Small intestine (tissue), 16 donors: ENCODE measurements at places on chromosomes 1 and 21.

GRCh38 chr1:39407896-39408640 lies 83.4 kb upstream of the BMP8A start:
- DNase-seq: peak; percentile 73

DNA sequence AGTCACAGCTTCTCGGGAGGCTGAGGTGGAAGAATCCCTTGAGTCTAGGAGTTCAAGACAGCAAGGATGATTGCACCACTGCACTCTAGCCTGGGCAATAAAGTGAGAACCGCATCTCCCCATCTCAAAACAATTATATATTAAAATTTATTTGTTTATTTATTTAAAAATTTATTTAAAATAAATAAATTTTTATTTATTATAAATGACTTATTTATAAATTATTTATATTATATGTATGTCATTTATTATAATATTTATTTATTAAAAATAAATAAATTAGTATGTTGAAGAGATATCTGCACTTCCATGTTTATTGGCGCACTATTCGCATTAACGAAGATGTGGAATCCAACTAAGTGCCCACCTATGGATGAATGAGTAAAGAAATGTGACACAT lies 683.2 kb upstream of the BRINP3 start:
- DNase-seq: no peak

DNA sequence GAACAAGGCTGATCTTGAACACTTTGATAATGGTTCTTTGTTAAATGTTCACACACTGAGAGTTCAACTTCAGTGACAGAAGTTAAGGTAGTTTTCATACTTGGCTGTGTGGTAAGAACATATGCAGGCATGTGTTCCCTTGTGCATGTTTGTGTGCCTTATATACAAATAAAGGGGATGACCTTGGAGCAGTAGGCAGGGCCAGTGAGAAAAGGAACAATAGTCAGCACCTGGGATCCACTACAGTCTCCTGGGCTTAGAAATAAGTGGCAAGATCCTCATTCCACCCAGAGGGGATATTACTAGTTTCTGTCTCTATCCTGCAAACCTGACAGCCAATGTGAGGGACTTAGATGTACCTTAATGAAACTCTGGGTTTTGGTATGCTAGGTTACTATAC lies 50.3 kb upstream of the DMRTA2 start:
- no peak for DNase-seq

DNA sequence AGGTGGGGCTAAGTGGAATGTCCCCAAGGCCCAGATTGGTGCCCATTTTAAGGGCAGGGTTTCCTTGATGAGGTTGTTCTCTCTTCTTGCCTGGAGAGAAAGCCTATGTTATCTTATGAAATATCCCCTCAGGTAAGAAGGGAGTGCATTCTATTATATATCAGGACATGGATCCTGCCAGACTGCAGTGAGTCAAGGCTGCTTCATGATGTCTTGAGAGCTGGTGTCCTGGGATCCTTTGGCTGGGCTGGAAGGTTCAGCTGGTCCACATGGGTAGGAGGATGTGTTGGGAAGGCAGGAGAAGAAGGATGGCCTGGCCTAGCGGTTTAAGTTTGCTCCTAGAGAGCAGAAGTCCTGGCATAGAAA lies 207.6 kb downstream of the ROR1 start:
- DNase-seq: no peak

- DNase-seq: peak; percentile 93
Measured at GRCh38 chr1:8169364-8170058, 143.4 kb upstream of the ERRFI1 start.

DNA sequence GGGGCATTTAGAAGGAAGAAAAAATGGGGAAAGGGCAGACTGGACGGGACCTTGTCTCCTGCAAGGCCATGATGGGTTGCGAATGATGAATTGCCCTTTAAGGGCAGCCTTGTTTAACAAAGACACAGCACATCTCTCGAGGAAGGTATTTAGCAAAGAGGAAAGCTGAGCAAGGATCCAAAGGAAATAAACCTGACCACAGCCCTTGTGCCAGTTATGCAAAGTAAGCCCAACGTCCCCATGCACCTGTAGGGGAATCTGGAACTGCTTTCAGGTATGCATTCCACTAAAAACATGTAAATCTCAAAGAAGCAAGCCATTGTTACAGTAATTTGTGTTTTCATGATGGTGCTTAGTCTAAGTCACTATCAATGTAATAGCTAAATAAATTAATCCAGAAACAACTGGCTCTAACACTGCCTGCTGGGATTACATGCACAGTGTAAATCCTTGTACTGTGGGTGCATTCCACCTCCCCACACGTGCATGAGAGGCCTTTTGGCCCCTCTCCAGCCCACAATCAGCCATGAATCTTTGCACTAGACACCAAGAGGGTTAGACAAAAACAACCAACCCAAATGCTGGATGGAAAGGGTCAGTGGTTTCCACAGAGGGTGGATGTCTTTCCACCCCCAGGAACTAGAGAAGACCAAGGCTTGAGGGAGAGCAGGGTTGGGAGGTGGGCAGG lies 228.8 kb upstream of the KAZN start:
- DNase-seq: no peak

- no peak for DNase-seq
Measured at GRCh38 chr1:207191061-207191460, 87.0 kb downstream of the C4BPA start.

DNA sequence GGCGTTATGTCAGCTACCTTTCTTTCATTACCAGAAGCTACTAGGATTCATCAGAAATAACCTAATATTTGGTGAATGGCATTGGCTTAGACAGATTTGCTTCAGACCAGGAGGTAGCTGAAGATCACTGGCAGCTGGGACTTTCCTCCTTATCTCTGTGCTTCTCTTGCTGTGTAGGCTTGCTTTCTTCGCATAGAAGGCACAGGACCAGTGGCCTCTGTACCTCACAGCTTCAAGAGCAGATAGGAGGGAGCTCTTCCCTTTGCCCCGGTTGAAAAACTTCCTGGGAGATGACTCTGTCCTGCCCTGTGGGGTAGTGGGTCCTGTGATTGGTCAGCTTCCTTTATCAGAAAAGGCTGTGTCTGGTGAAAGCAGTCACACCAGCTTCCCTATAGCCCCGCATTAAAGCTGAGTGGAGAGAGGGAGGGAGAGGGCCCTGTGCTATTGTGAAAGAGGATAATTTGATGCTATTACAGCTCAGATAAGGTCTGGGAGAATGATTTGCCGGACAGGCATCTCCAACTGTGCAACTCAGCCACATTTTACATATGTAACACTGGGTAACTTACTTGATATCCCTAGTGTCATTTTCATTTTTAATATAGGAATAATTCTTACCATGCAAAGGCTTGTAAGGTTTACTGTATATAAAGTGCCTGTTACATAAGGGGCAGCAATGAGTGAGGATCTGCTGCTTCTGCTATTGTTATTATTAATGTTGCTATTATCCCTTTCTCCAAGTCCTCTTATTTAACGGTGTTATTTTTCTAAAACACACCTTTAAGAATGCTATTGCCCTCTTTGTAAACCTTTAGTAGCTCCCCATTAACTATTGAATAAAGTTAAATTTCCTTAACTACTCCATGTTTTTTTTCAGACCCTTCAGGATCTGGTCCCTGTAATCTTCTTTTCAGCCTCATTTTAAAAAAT lies 31.6 kb downstream of the OSBPL9 start:
- peak; percentile 21 for DNase-seq

GRCh38 chr1:156534424-156535060 lies 34.0 kb upstream of the MEF2D start:
- DNase-seq: no peak

DNA sequence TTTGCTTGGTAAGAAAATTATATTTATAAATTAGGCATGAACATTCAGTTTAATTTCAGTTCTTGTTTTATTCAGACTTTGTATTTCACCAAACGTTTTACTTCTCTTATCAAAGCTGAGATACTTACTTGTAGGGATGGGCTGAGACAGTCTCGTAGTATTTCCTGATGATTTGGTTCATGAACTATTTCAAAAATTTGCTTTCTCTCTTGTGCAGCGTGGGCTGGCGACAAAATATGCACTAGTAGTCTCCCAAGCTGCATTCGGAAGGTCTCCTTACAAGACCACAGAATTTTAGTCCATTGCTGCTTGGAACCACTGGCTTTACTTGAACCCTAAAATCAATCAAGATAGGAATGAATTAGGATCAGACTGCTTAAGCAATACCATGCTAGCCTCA lies 91.7 kb upstream of the GNG4 start:
- no peak for DNase-seq

DNA sequence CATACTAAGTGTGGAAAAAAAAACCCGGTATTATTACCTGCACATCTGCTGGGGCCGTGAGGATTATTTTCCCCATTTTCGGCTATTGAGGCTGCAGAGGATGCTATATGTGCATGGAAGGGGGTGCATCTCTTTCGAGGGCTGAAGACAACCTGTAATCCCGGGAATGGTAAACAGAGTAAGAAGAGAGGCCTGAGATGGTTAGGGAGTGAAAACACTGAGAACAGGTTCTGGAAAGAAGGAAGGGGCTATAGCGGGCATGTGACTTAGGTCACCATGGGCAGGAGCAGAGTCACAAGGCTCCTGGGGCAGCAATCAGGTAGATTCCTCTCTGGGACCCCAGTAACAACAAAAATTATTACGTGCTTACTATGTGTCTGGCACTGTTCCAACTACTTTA lies 299.1 kb downstream of the RRAGC start:
- DNase-seq: no peak

DNA sequence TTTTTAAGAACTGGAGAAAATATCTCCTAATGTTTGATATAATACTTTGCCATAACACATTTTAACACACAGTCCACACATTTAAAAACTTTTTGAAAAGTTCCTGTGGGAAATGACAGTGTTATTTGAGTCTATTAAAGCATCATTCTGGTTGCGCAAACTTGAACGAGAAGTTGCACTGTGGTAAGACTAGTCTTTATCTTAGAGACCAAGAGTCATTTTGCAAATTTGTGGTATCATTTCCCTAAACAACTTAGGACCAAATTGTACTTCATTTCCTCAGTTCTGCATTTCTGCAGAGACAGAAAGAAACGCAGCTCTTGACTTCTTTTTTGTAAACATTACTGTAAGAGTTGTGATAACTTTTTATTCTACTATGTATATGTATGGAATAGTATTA lies at the start of gene RGS18:
TSS of gene RGS18 (plus strand) at position 282 of the 400 bp plus-strand sequence. CDS start 176 bp downstream, outside the sequence.
- no peak for DNase-seq

DNA sequence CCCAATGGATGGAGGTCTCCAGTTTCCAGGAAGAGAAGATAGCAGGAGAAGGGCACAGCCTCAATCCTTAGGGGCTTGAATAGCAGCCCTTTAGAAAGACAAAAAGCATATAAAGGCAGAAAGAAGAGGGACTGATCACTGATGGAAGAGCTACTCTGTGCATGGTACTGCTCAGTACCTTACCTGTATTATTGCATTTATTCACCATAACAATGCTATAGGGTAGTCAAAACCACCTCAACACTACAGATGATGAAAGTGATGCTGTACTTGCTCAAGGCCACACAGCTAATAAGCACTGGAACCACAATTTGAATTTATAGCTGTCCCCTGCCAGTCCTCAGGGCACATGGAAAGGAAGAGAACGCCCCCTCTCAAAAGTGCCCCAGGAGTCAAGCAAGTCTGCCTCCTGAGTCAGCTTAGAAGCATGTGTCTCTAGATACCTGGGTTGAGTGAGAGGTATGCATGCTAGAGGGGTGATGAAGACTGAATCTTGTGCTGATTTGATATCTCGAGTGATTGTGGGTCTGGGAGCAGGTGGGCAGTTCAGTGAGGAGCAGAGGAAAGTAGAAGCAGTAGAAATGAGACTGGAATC lies 13.6 kb downstream of the DDAH1 start:
- DNase-seq: no peak

- no peak for DNase-seq
Measured at GRCh38 chr1:244010703-244011123, 40.4 kb upstream of the ZBTB18 start.

DNA sequence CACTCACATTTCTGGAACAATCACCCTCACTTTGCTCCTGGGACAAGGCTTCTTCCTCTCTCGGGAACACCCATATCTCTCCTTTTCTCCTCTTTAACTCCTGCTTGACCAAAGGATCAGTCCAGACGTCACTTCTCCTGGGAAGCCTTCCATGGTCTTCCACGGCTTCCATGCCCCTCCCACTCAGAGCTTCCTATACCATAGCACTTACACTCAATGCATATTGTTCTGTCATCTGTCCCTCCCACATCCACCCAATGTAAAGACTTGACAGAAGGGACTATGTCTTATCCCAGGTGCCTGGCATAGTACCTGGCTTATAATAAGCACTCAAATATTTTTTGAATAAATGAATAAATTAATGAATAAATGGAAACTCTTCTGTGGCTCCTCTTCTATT lies 28.2 kb downstream of the CD34 start:
- DNase-seq: no peak

DNA sequence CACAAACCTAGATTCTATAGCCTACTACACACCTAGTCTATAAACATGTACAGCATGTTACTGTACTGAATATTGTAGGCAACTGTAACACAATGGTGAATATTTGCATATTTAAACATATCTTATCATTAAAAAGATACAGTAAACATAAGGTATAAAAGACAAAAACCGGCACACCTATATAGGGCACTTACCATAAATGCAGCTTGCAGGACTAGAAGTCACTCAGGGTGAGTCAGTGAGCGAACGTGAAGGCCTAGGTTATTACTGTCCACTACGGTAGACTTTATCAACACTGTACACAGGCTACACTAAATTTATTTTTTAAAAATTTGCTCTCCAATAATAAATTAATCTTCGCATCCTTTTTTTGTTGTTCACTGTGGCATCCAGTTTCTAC lies 13.3 kb downstream of the PSMG1 start:
- DNase-seq: no peak

DNA sequence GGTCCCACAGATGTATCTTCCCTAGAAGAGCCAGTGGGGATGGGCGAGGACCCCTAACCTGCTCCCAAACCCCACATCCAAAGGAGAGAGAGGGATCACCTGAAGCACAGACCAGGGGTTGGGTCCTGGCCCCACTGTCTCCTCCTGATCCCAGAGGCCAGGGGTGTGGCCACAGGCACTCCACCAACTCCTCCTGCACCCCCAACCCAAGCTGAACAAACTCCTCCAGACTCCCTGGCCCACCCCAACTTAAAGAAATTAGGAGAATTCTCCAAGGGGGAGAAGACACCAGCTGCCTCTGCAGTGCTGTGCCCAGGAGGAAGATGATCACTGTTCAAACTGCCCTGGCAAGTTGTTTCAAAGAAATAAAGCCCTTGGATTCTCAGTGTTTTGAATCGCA lies 4.5 kb upstream of the PRAMEF12 start:
- no peak for DNase-seq

DNA sequence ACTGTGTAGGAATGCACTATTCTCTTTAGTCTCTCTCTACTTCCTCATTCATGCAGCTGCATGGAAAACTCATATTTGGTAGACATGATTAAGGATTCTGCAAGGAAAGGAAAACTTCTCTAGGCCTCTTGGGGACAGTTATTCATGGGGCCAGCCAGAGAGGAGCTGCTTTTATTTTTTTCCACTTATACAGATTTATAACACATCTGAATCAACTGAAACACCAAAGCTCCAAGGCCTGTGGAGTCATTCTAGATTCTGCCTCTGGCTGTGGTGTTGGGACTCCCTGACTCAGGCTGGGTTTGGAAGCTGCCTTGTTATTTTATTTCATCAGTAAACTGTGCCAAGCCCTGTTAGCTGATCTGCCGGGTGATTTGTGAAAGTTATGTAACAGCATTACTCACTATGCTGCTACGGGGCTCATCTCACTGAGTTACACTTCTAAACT lies 83.9 kb upstream of the EDEM3 start:
- peak; percentile 50 for DNase-seq
